ENCODE measurements at places on chromosomes 1 and 21.

DNA sequence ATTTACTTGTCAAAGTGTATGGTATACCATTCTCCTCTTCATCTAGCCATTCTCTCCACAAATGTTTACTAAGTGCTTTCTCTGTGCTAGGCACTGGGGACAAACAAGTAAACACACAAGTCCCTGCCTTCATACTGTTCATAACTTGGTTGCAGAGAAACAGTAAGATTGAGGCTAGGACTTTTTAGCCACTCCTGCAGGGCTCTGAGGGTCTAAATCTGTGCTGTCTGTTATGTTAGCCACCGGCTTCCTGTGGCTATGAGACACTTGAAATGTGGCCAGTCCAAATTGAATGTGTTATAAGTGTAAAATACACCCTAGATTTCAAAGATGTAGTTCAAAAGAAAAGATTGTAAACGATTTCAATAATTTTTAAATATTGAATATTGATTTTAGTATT, 50.2 kb downstream of the AZIN2 start:
- no peak for DNase-seq

GRCh38 chr1:203171341-203172183, 4.1 kb downstream of the MYBPH start:
- DNase-seq = peak; percentile 55

GRCh38 chr1:100322436-100323211, 29.7 kb upstream of the CDC14A start:
- DNase-seq = no peak

DNA sequence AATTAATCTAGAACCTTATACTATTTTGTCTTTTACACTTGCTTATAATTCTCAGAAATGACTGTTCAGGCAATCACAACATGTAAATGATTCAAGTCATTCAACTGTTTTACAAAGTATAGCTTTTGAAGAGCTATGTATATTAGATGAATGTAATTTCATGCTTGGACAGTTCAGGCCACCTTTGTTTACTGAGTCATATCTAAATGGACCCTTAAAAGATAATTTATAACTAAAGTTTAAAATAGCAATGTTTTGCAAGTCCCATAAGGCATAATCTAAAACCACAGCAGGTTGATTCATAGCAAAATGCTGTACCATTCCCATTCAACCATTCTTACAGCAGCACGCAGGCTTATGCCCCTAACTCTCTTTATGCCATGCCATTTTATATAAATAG, 64.8 kb downstream of the PIK3R3 start:
- peak; percentile 79 for DNase-seq

GRCh38 chr1:204435381-204435831, 23.8 kb upstream of the PPP1R15B start:
- DNase-seq = peak; percentile 48

GRCh38 chr1:87186346-87186745, 142.3 kb upstream of the LMO4 start:
- DNase-seq = no peak

DNA sequence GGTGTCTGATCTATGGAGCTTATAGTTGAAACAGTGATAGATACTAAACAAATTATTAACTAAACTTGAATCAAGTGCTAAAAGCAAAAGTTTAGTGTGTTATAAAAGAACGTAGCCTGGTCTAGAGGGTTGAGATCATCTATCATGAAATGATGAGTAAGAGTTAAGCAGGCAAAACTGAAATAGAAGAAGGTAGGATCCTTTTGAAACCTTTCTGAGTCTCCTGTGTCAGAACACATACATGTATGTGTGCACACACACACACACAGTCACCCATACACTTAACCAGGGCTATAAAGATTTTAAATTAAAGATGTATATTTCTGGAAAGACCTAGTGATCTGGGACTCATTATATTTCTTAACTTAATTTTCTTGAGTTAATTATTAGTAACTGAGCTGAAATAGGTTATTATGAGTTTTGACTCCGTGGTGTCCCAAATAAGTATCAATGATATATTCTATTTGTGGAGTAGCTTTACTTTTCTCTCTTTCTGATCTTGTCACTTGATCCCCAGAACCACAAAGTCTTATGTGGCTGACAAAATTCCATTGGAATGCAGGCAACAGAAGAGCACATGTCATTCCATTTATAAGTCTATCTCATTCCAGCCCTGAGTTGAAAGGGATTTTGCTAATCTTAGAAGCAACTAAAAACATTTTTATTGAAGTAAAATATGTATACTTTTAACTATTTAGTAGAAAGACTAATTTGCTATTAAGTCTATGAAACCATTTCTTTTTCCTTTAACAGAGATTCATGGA, 70.7 kb downstream of the PRRX1 start:
- DNase-seq = no peak

DNA sequence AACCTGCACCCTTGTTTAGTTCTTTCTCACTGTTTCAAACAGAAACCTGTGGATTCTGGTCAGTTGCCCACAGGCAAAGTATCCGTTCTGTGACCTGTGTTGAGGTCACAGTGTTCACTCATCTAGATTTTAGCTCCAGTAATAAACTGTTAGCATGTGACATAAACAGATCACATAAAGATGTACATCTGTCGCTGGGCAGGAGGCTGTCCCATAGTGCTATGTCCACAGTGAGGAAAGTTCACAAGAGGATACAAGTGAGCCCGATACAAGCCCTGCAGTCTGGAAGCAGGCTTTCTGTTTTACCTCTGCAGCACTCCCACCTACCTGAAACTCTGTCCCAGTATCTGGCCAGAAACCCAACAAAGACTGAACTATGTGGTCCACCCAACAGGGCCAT, 28.4 kb downstream of the LMX1A start:
- DNase-seq = no peak

DNA sequence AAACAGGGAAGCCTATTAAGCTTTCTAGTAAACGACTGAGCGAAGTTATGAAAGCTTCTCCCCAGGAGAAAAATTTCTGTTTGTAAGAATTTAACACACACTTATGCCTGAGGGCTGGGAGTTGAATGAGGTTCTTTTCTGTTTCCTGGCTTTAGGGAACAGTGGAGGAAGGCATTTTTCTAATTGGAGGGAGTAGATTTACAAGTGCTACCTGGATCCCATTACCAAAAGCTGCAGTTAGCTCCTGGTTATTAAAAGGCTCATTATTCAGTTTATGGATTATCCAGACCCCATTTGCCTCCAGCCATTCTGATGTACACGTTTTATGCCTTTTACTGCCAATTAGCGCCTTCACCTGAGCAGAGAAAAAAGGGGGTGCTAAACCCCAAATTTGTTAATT, 7.5 kb downstream of the ST6GALNAC3 start:
- no peak for DNase-seq

GRCh38 chr1:32818804-32819541, 1.5 kb downstream of the S100PBP start:
- DNase-seq = peak; percentile 81

DNA sequence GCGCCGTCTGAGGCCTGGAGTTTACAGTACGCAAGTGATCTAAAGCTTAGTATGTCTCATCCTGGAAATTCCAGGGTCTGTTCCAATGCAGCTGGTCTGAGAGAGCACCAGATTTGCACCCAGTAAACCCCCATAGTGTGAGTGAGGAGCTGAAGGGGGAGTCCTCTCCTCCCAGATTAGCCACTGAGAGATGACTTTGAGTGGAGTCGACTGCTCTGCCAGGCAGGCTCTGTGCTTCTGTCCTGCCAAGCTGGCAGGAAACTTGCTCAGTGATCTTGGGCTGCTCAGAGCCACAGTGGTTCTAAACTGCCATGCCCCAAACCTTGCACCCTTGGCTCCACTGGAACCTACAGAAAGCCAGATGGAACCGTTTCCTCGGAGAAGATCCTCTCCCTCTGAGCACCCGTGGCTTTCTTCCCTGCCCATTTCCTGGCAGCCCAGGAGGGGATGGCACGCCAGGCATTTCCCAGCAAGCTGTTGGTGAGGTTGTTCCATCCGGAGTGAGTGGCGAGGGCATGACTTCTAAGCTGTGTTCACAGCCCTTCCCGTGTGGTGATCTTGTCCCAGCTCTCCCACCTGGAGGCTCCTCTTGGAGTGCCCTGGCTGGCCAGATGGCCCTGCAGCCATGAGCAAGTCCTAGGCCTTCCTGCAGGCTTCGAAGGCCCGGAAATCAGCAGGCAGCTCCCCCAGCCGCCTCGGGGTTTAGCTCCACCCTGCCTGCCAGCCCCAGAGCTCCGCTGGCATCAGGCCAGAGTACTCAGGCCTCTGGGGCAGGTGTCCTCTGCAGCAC, 125.9 kb upstream of the VAMP3 start:
- no peak for DNase-seq

DNA sequence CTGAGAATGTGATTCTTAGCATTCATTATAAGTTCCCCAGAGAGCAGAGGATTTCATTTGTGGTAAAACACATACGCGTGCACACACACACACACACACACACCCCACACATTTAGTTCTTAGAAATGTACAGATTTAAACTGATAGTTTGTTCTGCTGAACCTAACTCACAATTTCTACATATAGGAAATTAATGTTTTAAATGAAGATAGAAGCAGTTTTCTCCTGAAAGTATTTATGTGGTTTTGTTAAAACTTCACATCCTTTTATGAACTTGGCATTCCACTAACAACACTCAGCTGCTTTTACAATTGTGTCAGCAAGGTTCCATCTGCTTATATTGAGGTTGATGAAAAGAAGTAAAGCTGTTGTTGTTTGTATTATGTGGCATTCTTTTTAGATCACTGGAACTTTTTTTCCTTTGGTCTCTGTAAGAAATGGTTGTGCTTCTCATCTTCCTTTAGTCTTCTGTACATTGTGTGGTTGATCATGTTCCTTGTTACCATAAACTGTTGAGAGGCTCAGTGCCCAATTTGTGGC, 41.6 kb downstream of the AK4 start:
- no peak for DNase-seq

DNA sequence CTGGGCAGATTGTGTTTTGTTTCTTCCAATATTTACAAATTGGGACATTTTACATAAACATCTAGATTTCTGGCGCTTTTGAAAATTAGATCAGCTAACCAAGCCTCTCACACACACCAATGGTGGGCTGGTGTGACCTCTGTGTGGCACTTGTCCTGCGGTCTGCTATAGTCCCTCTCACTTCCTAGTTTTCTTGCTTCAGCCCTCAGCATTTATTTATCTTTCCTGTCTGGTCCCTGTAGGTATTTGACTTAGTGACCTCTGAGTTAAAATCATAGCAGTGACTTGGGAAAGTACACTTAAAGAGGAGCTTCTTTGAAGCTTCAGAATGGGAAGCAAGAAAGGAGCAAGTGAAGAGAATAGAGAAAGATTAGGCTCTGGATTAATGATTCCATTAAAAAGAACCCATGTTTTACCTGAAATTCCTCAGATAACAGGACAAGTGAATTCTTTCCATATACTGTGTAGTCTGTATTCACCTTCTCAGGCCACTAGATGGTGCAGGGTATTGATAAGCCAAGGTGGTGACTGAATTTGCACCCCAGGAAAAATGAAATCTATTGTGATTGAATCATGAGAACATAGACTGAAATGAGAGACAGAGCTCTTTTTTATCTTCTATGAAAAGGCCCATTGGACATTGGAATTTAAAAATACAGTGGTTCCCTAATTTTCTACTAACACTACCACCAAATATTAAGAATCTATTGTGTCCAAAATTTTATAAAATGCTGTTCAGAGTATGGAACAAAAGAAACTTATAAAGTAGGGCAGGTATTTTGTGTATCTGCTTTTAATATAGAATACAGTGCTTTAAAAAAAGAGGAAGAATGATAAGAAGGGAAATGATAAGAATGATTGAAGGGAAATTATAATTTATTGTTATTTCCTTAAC, 7.1 kb upstream of the DIPK1A start:
- peak; percentile 54 for DNase-seq

GRCh38 chr1:46691997-46692790, 20.5 kb downstream of the TEX38 start:
- no peak for DNase-seq

- no peak for DNase-seq
These were observed 300.3 kb upstream of the B3GALT2 start for GRCh38 chr1:193486671-193487229.

GRCh38 chr1:164560121-164560541, 1.1 kb downstream of the PBX1 start:
- no peak for DNase-seq

DNA sequence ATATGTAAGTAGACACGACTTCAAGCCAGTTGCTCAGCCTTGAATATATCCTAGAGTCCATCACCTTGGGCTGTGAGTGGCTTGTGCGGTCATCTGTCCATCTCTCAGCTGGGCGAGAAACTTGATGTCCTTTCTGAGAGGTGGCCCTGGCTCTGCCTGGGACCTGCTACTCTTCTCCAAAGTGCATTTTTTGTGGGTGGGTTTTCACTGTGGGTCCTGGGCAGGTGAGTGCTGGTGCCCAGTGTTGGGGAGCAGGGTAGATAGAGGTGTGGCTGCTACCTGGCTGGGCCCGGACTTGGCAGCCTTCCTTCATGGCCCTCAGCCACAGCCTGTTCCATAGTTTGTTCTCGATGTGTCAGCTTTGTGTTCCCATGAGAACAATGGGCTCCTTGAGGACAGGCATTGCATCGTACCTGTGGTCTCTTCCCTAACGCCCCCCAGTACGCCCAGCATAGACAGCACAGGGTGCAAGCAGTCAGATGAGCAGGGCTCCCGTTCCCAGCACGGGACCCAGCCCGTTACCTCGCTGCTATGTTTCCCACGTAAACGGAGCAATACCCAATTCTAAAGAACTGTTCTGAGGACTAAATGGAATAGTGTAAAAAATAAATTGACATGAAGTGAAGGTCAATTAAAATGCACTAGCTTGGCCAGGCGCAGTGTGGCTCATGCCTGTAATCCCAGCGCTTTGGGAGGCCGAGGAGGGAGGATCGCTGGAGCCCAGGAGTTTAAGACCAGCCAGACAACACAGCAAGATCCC, 877 bp upstream of the SLX9 start:
- DNase-seq = peak; percentile 52

DNA sequence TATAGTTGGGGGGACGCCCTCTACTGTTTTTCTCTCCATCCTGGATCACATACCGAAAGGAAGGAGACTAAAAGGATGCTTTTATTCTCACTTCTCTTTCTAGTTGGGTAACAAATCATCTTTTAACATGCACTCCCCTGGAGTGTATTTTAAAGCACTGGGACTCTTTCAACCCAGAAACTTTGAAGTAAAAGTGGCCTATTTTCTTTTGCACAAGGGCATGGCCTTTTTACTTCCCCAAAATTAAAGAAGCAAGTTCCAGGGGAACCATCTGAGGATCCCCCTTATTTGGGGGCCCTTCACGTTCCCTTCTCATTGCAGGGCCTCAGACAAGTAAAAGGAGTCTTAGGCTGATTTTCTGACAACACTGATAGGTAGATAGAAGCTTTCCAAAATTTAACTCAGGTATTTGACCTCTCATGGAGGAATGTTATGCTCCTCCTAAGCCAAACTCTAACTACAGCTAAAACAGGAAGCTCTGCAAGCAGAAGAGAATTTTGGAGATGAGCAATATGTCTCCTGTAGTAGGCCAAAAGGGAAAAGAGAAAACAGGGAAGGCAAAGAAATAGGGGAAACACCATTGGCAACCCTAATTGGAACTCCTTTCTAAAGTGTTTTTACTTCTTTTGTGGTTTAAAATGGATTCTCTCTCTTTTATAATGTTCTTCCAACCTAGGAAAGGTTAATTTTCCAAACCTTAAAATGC, 8.9 kb upstream of the CD46 start:
- DNase-seq = no peak

GRCh38 chr21:29080454-29080941, 7.0 kb upstream of the CCT8 start:
- DNase-seq = no peak

Data from Karpas-422 (cell line).